ENCODE measurements at places on chromosomes 7 and 10.
A peak's percentile ranks its signal among the peaks of the same experiment; 100 is the strongest.

DNA sequence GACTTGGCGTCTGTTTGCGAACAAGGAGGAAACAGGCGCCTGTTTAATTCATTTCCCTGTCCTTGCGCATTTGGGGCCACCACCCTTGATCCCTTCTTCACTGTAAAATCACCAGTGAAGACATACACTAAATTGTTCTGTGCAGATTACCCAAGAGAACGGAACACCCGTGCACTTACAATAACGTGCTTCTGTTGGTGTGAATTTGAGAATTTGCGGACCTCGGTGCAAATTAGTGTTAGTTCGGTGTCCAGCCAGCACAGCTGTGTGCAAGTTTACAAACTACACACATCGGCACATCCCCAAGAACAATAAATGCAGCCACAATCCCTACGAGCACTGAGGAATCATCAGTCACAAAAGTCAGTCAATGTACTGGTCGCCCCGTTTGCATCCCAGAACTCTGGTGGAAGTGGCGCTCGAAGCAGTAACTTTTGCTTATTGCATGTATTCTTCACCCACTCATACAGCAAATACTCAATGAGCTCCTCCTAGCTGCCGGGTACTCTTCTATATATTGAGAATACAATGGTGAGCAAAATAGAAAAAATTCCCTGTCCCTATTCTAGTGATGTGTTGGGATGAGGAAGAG lies 786 bp upstream of the CNOT4 start:
- H3K27ac ChIP-seq: no peak overlapping the region
- H3K27me3 ChIP-seq: no peaks in the 10 kb centered on the region
- H3K4me3 ChIP-seq: peak overlapping the region; percentile 66
- DNase-seq: no peak
- H3K4me1 ChIP-seq: peaks cover 32% of the 10 kb centered on the region

DNA sequence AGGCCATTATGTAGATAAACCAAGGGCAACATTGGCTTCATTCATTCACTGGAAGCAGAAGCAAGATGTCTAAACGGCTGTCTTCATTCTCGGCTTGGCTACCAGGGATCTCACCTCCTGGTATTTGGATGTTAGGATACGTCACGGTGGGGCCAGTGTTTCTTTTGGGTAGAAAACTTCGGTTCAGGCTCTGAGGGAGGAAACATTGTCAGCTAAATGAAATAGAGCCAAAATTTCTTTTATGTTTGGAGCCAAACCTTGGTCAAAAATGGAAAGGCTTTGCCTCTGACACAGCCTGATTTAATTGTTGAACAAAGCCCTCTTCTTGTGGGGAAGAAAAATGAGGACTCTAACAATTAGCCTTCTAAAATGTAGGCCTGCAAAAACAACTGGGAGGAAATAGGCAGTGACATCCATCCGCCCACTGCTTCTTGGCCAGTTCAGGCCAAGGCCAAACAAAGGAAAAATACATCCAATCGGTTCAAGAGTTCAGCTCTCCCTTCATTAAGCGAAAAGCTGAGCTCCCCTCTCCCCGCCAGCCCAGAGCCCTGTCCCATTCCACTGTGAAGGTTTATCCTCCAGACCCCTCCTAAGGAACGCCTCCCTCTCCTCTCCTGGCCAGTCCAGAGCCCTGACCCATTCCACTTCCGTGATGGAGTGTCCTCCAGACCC lies 44.4 kb downstream of the PFKFB3 start:
- DNase-seq: no peak
- no peaks in the 10 kb centered on the region for H3K4me1 ChIP-seq
- H3K27ac ChIP-seq: no peak overlapping the region
- H3K27me3 ChIP-seq: no peaks in the 10 kb centered on the region

- no peak overlapping the region for H3K27ac ChIP-seq
- H3K4me1 ChIP-seq: peaks cover 10% of the 10 kb centered on the region
- DNase-seq: no peak
- H3K27me3 ChIP-seq: no peaks in the 10 kb centered on the region
- no peaks in the 10 kb centered on the region for H3K36me3 ChIP-seq
Measured at GRCh38 chr7:36599645-36600313, 124.5 kb downstream of the AOAH start.

- no peak overlapping the region for H3K27ac ChIP-seq
- no peak for DNase-seq
- no peaks in the 10 kb centered on the region for H3K27me3 ChIP-seq
- H3K4me3 ChIP-seq: no peak overlapping the region
Measured at GRCh38 chr7:134514663-134515062, 12.7 kb upstream of the AKR1B10 start.

DNA sequence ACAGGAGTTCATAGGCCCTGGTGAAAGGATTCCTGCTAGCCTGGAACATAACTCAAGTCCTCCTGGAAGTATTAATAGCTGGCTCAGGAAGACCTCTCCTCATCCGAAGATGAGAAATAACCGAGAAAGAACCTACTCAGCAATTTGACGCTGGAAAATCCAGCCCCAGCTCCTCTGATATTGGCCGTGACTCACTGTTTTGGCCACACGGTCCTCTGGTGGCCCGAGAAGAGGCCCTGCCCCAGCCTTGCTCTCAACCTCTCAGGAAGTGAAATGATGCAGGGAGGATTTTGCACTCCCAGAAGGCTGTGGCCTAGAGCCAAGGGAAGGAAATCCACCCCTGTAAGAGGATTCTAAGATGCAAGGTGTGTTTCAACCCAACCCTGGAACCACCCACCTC lies 121.6 kb downstream of the MTPAP start:
- H3K4me3 ChIP-seq: no peak overlapping the region
- H3K36me3 ChIP-seq: no peaks in the 10 kb centered on the region
- no peaks in the 10 kb centered on the region for H3K27me3 ChIP-seq
- H3K27ac ChIP-seq: no peak overlapping the region

GRCh38 chr10:79116801-79117723 lies 48.3 kb downstream of the ZMIZ1 start:
- DNase-seq: peak; percentile 69
- H3K27ac ChIP-seq: peak overlapping the region; percentile 10
- no peaks in the 10 kb centered on the region for H3K27me3 ChIP-seq
- peaks cover 34% of the 10 kb centered on the region for H3K36me3 ChIP-seq
- no peak overlapping the region for H3K4me3 ChIP-seq
- H3K4me1 ChIP-seq: peaks cover 64% of the 10 kb centered on the region

DNA sequence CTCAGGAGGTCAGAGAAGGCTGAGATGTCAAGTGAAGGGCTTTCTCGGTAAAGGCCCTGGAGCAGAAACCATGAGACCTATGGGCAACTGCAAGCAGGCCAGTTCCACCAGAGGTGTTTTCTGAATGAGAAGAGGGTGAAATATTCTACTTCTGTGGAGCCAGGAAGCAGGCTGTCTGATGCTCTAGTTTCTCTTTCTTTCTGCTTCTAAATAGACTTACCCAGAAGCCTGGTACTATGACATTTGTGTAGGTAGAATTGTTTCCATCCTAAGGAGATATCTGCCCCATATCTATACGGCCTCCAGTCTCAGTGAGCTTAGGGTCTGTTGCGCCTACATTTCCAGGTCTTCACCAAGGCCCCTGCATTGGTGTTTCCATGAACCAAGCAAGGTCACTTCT lies 73.4 kb upstream of the CC2D2B start:
- peaks cover 24% of the 10 kb centered on the region for H3K4me1 ChIP-seq
- no peak for DNase-seq
- no peak overlapping the region for H3K4me3 ChIP-seq
- no peaks in the 10 kb centered on the region for H3K27me3 ChIP-seq
- no peaks in the 10 kb centered on the region for H3K36me3 ChIP-seq

- H3K27me3 ChIP-seq: no peaks in the 10 kb centered on the region
- peaks cover 11% of the 10 kb centered on the region for H3K4me1 ChIP-seq
- no peaks in the 10 kb centered on the region for H3K36me3 ChIP-seq
- peak within 1 kb of the TSS; percentile 100 for H3K27ac ChIP-seq
Measured at GRCh38 chr10:91409869-91410637, at the start of gene HECTD2. Gene HECTD2 (plus strand): TSS chr10:91410344. CDS start chr10:91410439, 95 bp downstream.

- DNase-seq: no peak
- no peaks in the 10 kb centered on the region for H3K4me1 ChIP-seq
- no peak overlapping the region for H3K27ac ChIP-seq
- no peaks in the 10 kb centered on the region for H3K27me3 ChIP-seq
- peaks cover 48% of the 10 kb centered on the region for H3K36me3 ChIP-seq
- H3K4me3 ChIP-seq: no peak overlapping the region
Measured at GRCh38 chr7:30585675-30586074, 9.0 kb upstream of the GARS1 start.

DNA sequence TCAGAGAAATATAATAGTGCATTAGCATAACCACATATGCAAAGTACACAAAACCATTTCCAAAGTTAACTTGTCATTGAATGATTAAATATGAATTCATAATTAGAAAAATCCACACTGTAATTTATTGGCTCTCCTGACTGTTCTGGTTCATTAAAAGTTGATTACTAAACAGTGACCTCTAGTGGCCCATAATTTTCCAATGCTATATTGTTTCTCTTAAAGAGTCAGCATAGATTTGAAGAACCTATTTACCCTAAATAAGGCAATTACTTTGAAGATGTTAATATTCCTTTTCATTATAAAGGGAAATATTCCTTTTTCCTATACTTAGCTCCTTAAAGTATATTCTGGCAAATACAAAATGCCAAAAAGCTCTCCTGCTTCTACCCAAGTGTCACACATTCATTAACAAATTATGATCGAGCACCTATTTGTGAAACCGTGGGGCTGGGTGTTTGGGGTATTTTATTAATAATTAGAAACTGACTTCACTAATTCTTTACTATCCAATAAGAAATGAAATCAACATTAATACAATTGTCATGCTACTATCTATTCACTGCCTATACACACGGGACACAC lies 86.2 kb downstream of the HIBADH start:
- H3K27ac ChIP-seq: no peak overlapping the region
- H3K4me1 ChIP-seq: no peaks in the 10 kb centered on the region

DNA sequence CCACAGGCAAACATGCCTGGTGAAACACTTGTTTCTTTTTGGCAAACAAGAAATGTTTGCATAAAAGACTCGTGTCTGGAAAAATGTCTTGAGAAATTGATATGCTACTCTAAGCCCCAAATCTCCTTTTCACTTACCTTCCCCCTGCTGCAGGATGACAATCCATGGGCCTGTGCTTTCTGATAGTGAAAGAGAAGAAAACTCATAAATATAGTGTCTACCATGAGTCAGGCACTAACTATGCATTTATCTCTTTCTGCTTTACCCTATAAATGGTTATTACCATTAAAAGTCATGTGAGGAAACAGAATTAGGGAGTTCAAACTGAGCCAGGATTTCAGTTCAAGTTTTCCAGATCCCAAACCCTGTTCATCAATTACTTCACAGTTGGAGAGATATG lies 6.6 kb upstream of the TARP start:
- H3K4me1 ChIP-seq: no peaks in the 10 kb centered on the region
- no peak overlapping the region for H3K27ac ChIP-seq
- H3K27me3 ChIP-seq: no peaks in the 10 kb centered on the region
- DNase-seq: no peak
- H3K4me3 ChIP-seq: no peak overlapping the region

DNA sequence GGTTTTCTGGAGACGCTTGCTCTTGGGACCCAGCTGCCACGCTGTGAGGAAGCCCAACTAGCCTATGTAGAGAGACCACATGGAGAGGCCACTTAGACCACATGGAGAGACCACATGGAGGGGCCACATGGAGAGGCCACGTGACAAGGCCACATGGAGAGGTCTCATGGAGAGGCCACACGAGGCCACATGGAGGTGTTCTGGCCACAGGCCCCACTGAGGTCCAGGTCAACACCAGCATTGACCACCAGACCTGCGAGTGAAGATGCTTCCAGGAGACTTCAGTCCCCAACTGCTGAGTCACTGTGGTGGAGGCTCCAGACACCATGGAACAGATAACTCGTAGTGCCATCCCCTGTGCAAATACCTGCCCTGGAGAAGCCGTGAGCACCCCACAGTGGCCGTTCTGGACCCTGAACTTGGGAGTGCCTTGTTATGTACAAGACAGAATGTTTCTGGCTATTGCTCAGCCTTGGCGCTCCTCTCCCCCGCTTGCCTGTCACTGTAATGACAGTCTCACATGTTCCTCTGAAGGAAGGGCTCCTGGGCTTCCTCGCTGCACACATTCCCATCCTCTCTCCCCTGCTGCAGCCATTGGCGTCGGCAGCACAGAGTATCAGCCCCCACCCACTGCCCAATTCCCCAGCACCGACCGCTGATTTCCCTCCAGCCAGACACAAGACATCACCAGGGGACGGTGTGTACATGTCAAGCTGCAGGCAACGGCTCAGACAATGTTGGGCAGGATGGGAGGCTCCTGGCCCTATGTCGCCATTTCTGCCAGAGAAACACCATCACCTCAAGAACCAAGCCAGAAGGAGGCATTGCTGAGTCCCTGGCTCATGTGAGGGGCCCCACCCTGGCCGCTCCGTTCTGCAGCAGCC lies 49.0 kb upstream of the TNRC18 start:
- peaks cover 2% of the 10 kb centered on the region for H3K4me1 ChIP-seq
- H3K27ac ChIP-seq: no peak overlapping the region
- H3K36me3 ChIP-seq: no peaks in the 10 kb centered on the region
- H3K4me3 ChIP-seq: no peak overlapping the region
- no peaks in the 10 kb centered on the region for H3K27me3 ChIP-seq
- no peak for DNase-seq

DNA sequence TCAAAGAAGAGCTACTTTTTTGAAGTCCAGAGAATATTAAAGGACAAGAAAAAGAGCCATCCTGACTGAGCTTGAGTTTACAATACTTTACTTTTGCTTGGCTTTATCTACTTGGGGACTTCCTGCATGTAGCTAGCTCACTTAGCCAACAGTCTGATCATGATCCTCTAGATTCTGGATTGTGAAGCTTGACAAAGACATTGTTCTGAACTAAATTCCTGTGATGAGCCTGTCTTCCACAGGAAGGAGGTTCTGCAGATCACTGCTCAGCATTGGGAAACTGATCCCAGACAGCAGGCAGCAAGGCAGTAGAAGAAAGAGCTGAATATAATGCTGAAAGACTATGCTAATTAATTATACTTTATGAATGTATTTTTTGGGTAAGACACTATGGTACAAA lies 296.4 kb downstream of the DGKB start:
- DNase-seq: no peak
- no peaks in the 10 kb centered on the region for H3K36me3 ChIP-seq
- no peaks in the 10 kb centered on the region for H3K27me3 ChIP-seq

- H3K4me1 ChIP-seq: no peaks in the 10 kb centered on the region
- no peak overlapping the region for H3K27ac ChIP-seq
- no peak for DNase-seq
- no peak overlapping the region for H3K4me3 ChIP-seq
Measured at GRCh38 chr10:36721871-36722270, 403.5 kb upstream of the ANKRD30A start.

DNA sequence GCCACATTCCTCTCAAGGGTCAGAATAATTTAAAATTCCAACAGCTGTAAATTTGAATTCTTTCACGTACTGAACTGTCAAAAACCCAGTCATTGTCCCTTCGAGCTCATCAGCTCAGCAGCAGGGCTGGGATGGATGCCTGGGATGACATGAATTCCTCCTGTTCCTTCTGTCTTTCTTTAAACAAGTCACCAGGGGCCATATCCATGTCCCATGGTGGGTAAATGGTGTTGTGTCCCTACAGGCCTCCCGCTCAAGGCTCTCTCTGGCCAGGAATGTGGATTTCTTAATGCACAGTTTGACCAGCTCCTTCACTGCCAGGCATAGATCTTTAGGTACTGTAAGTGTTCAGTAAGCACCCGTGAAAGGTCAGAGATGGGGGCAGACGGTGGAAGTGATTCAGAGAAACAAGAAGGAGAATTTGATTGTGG lies 13.8 kb upstream of the TECPR1 start:
- no peaks in the 10 kb centered on the region for H3K27me3 ChIP-seq
- no peak overlapping the region for H3K4me3 ChIP-seq
- no peak for DNase-seq
- no peak overlapping the region for H3K27ac ChIP-seq
- peaks cover 5% of the 10 kb centered on the region for H3K4me1 ChIP-seq

All from lower lobe of right lung (tissue), 2 donors.